ENCODE measurements at places on chromosomes 4 and X. TPM values are rescaled to one million over a fixed set of nuclear protein-coding genes. Genes with fewer than 3 reads are reported as not detected.

The LDB2 gene
- 21.5 TPM for total RNA-seq

The TSPAN7 gene
- total RNA-seq = not detected

The CT47B1 gene
- total RNA-seq = not detected

The ALPK1 gene
- total RNA-seq = 9.6 TPM

The SLIT2 gene
- 12.0 TPM for total RNA-seq

The GPM6B gene
- not detected for total RNA-seq

The SCML2 gene
- 0.22 TPM for total RNA-seq

The STBD1 gene
- total RNA-seq = 4.0 TPM

The MAGEA9B gene
- not detected for total RNA-seq

The RBM47 gene
- 2.3 TPM for total RNA-seq

The TMLHE gene
- 12.2 TPM for total RNA-seq

The GABRQ gene
- total RNA-seq = not detected

The RASSF6 gene
- total RNA-seq = 0.14 TPM

The EGFL6 gene
- 7.7 TPM for total RNA-seq

The MAGED1 gene
- total RNA-seq = 256 TPM

The GLOD5 gene
- total RNA-seq = not detected

The FGF2 gene
- total RNA-seq = 87.2 TPM

The IL2RG gene
- total RNA-seq = 0.43 TPM

The UNC5C gene
- under 0.01 TPM for total RNA-seq
